GOT3 (cell line): ENCODE measurements at places on chromosomes 5 and 9.
A peak's percentile ranks its signal among the peaks of the same experiment; 100 is the strongest.

DNA sequence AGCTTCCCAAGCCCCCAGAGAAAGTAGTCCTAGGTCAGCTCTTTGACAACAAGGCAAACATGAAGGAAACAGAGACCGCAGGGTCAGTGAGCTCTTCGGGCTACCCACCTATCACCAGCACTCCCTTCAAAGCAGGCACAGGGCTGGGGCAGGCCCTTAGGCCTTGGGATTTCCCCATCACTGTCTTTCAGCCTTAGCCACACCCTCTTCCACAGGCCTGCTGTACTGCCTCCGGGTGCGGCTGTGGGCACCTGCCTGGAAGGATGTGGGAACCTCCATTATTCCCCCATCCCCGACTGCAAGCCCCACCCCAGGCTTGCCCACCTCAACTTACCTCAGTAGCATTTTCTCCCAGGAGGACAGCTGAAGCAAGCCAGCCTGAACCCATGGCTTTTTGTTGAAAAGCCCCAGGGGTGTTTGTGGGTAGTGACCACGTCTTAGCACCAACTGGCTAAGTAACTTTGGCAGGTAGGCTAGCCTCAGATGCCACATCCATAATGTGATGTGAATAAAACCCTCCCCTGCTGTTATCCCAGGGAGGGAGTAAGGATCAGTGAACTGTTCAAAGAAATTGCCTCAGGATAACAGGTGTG is 100.2 kb downstream of the PIK3R1 start:
- no peak for DNase-seq

GRCh38 chr9:107034831-107035230 is 171.9 kb downstream of the ZNF462 start:
- no peak for DNase-seq

DNA sequence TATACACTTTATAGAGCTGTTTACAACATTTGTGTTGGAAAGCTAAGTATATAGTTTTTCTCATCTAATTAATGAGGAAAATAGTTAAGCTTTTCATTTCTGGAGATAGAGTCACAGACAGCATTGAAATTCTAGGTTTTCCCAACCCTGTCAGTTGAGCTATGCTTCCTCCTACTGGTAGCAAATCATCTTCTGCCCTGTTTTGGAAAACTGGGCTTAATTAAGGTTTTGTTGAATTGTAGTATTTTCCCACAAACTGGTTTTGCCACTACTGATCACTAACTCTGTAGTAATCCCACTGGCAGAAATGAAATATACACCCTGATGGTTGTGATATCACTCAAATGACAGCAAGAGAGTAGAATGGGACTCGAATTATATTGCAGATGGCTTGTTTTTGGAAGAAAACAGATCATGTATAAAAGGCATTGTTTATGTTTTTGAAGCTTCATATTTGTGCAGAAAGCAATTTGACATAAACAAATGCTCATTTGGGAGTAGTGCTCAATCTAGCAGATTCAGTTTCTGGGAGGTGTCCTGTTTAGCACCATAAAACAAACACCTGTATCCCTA is 46.6 kb downstream of the CD180 start:
- DNase-seq = no peak

GRCh38 chr9:137253717-137254623 is 1.2 kb upstream of the NELFB start:
- DNase-seq = no peak

DNA sequence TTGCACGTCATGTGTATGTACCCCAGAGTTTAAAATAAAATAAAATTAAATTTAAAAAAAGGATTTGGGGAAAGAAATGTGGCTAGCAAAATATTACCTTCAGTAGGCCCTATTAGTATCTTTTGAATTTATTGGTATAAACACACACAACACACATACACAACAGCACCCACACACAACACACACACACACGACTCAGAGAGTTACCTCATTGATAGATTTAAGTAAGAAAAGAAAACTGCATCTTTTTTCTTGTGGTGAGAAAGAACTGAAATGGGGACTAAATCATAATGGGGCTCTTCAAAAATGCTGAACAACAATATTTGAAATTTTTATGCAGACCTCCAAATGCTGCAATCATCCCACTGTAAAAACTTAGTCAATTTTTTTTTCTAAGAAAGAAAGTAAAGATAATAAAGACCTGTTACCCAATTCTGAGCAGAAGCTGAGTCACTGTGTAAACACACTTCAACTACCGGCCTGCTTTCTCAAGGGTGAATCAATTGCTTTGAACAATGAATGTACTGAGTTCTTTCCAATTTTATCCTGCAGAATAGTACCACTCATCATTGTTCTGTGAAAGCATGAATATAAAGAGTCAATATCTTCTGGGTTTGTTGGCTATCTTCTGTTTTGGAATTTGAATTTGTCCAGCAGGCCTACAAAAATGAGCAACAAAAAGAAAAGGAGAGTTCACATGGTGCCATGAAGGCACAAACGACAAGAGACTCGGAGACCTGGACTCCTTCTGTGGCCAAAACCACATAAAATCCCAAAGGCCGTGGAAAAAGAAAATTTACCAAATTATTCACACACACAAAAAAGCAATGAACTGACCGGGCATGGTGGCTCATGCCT is 57.9 kb upstream of the CCNG1 start:
- no peak for DNase-seq

DNA sequence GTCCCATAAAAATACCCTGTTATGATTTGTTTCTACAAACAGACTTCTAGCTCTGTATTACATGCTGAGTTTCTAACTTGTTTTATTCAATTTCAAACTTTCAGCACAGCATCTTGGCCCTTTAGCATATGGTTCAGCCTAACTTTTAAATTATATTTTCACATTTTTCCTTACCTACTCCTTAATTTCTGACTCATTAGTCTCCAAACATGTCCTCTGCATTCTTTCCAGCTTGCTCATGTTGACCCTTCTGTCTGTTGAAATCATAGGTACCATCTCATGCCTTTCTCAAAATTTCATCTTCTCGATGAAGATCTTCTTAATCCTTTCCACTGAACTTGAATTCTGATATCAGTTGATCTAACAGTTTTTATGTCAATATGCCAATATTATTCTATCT is 200.9 kb upstream of the RIOK2 start:
- no peak for DNase-seq

- DNase-seq = no peak
These were observed 137.8 kb downstream of the CEMIP2 start for GRCh38 chr9:71630377-71630995.

DNA sequence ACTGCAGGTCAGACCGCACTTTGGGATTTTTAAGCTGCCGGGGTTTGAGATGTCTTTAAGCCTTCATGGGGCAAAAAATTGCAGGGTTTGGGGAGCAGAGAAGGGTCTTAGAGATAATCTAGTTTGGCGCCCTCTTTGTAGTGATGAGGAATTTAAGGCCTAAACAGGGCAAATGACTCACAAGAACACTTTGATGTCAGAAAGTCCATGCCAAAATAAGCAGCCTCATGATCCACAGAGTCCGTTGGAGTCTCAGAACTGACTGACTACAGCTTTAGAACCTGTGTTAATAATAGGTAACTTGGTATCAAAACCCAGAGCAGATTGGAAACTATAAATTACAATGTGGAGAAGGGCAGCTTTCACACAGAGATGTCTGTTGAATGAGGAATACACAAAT is 35.9 kb upstream of the PTGS1 start:
- no peak for DNase-seq

DNA sequence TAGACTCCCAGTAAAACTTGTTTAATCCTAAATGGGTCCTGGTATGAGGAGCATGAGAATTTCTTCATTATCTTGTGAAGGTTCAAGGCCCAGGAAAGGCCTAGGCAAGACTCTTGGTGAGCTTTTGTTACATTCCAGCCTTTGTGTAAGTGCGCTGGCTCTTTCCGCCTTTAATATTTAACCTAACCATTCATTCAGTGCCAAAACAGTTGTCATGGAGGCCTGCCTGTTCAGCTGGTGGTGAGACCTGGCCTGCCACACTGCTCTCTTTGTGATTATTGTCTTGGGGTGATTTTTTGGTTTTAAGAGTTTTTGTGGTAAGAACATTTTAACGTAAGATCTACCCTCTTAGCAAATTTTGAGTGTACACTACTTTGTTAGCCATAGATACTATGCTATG is 127.5 kb upstream of the WWC1 start:
- DNase-seq = no peak

DNA sequence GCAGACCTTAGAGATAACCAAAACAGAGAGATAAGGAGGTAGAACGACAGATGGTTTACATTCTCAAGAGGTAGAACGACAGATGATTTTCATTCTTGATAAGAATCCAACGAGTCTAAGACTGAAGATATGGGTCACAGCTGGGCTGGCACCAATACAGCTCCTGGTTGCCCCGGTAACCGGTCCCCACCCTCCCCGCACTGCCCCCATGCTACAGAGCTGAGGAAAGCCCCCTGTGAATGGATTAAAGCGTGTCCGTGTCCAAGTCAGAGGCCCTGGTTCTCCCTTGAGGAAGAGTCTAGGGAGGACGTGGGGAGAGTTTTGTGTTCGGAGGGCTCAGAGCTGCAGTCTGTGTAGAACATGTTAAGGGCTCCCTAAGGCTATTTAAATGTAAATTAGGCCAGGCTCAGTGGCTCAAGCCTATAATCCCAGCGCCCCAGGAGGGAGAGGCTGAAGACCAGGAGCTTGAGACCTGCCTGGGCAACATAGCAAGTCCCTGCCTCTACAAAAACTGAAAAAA is 8.1 kb downstream of the IDNK start:
- no peak for DNase-seq

DNA sequence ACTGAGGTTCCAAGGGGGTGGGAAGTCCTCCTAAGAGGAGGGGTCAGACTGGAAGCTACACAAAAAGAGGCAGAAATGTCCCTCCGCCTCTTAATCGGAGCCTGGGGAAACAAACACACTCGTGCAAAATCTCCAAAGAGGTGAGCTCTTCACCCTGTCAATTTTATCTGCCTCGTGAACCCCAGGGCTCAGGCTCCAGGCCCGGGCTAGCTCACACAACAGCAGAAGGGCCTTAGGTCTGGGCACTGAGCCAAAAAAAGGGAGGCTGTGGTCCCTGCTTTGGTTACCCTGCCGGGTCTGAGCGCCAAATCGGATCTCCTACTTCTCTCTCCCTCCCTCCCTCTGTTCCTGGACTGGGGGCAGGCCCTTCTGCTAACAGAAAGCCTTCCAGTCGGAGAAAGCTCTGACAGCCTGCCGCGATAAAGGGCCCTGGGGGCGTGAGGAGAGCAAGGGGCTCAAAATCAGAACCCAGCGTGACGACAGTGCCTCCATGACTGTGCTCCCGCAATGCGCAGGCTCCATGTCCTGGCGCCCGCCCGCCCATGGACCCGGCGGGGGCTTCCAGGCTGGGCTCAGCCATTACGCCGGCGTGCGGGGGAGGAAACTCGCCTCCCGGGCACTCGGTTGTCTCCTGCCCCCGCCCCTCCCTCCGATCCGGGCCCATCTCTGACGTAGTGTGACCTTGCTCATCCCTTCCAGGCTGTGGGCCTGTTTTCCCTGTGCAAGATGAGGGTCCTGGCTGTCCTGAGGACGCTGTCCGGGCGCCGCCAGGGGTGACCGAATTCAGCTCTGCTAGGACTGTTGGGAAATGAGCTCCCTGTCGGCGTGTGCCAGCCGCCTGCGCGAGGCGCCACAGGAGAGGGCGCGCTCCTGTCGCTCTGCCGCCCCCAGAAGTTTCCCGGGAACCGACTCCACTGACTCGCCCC is 865 bp upstream of the SLC22A4 start:
- peak; percentile 76 for DNase-seq

GRCh38 chr5:135461481-135462151 is 9.5 kb upstream of the TIFAB start:
- DNase-seq = no peak

DNA sequence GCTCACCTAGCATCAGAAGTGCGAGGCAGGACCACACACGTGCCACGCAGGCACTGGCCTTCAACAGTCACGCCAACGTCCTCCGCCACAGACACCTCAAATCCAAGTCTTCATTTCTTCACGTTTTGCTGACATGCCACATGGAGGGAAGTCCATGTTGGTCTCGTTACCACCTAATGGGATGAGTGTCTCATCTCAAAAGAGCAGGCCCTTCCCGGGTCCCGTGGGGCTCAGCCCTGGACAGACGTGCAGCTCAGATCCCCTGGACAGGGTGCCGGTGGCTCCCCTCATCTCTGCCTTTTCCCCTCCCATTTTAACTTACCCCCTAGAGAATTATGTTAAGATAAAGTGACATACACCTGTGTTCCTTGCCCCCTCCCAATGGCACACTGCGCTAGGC is 76.8 kb downstream of the MRPL36 start:
- DNase-seq = no peak

DNA sequence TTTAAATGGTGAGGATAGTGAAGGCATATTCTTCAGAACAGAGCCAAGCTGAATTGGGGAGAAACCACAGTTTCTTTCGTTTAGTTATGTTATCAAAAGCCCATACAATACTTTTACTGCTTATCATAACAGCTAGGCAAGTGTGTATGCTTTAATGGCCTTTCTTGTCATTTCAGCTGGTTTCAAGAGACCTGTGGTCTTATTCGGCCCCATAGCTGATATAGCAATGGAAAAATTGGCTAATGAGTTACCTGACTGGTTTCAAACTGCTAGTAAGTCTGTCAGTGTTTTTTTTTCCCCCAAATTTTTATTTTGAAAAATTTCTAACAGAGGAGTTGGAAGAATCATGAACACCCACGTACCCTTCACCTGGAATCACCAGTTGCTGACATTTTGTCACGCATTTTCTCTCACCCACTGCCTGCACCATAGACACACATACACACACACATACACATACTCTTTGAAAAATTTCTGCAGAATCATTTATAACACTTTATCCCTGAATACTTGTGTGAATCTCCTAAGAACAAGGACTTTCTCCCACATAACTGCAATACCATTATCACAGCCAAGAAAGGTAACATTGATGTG is 63.7 kb downstream of the TJP2 start:
- DNase-seq = no peak

GRCh38 chr5:146825033-146825432 is 53.5 kb downstream of the PPP2R2B start:
- no peak for DNase-seq

GRCh38 chr9:131407717-131408195 is 13.9 kb downstream of the PRRC2B start:
- DNase-seq = no peak

- DNase-seq = no peak
These were observed 12.1 kb upstream of the HAUS6 start for GRCh38 chr9:19114680-19115270.

GRCh38 chr5:160471761-160472160 is 50.1 kb downstream of the PTTG1 start:
- no peak for DNase-seq

DNA sequence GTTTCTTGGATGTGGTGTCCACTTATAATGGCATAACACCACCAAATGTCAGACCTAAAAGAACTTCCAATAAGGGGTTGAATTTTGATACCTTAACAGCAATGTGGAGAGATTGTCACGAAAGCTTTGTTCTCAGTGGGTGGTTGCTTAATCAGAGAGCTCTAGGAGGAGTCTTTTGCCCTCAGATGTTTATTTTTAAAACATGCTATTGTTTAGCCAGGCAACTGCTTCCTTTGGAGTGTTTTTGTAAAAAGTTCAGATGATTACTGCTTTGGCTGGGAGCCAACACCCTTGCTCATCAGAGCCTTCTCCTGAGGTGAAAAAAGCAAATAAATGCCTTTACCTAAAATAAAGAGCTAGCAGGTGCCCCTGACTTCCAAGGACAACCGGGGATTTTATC is 65.0 kb downstream of the SLC1A1 start:
- DNase-seq = no peak
